Right ventricle myocardium inferior (tissue), 1 donor: ENCODE measurements at places on chromosomes 4 and X. TPM values are rescaled to one million over a fixed set of nuclear protein-coding genes. Genes with fewer than 3 reads are reported as not detected.

KDR gene
- total RNA-seq = 23.2 TPM

CCDC160 gene
- not detected for total RNA-seq

TDO2 gene
- not detected for total RNA-seq

DCAF4L1 gene
- 0.24 TPM for total RNA-seq

TMEM156 gene
- total RNA-seq = not detected
